EH (cell line): ENCODE measurements at places on chromosomes 12 and 14.

DNA sequence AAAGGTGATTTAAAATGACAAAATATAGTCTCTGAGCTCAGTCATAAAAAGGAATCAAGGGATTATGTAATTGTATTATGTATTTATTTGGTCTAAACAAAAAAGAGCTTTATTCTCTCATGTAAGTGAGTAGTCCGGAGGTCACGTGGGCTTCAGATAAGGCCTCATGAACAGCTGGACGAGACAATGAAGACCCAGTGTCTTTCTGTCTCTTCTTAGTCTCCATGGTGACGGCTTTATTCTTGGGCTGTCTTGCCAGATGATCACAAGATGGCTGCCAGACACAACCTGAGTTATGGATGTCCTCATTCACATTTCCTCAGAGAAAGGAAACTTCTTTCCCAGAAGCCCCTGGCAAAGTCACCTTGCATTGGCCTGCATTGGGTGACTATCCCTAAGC lies 98.6 kb downstream of the ARF6 start:
- no peak for DNase-seq

DNA sequence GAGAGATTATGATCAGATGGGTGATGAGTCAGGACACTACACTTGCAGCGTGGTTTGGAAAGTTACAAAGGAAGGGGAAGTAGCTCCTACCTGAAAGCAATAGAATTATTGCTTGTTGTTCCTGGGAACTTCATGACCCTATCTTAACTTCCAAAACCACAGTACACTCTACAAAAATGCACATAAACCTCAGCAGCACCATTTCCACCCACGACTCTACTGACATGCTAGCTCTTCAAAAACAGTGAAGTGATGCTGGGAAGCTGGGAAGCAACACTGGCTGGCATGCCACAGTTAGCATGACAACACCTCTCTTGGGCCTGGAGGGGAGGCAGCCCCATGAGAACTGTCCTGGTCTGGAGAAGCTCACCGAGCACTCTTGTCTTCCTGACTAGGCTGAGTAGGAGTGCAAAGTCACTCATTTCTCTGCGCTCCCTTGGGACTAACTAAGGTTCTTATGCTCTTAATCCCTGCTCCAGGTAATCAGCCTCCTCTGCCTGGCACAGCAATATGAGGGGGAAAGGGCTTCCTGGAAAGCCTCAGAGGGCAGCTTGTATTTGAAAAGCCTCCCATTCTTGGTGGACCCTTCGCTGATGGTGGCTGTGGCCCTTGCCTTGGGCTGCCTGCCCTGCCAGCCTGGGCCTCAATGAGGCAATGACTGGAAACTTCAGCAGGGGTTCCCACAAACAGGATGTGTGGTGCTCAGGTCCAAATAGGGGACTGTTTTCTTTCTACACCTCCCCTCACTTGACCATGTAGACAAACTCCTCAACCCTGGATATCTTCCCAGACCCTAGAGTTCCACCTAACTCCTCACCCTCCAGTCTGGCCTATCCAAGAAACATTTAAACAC lies 1.2 kb downstream of the KRT3 start:
- peak; percentile 62 for DNase-seq

DNA sequence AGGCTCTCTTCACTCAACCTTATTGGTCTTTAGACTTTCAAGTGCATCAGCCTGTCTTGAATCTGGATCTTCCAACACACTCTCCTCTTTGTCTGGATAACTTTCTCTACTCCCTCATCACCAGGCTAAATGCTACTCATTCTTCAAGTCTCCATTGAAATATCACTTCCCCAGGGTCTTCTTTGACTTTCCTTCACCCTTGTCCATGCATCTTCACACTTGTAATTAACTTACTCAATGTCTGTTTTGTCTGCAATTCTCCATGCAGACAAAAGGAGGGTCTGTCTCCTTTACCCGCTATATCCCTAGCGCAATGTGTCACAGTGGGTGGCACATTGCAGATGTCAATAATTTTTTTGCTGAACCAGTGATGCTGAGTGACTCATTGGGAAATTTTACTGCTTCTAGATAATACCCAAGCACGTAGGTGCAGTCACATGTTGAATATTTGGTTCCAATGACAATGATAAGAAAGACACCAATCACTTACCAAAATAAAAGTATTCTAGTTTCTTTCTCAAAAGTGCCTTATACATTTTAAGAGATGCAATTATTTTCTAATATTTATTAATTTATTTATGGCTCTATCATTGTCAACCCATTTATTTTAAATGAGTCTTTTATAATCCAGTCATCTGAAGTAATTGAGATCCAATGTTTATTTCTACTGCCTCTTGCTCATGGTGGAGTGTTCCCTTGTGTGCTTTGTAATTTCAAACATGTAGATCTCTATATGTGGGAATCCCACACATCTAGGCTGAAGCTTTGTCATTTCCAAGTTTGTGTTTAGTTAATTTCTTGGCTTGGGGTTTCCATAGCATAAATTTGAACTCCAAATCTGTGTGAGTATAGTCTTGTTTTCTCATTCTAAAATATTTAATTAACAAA lies 21.7 kb upstream of the RFC5 start:
- DNase-seq = no peak

DNA sequence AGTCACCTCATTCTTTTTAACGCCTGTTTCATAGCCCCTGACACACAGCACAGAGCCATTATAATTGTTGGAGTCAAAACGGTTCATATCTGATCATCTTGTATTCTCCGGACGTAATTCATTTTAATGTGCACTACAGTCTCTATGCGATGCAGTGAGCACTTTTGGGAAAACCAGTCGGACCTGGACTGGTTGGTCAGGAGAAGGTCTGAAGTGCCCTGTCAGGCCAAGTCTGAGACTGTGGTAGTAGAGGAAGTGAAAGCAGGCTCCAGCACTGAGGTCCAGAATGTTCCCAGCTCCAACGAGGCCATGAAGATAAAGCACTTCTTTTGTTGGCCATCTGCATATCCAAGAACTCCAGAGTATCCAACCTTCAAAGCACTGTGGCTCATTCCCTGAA lies 117.1 kb upstream of the NCOR2 start:
- DNase-seq = peak; percentile 32

GRCh38 chr12:19833775-19834501 lies 394.6 kb downstream of the AEBP2 start:
- peak; percentile 44 for DNase-seq

DNA sequence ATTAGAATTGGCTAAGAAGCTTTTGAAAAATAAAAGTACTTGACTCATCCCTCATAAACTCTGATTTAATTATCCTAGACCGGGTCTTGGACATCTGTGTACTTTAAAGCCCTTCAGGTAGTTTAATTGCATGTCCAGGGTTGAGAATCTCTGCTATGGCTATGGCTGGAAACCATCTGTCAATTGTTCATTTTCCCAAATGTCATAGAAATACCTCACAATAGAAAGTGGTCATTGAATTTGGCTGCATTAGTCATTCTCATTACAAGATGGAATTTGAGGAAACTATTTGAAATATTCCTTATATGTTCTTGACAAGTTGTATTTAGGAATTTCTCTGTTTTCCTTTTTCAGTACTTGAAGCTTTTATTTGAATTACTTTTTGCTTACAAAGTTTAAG lies 111.3 kb downstream of the TSHR start:
- peak; percentile 21 for DNase-seq

DNA sequence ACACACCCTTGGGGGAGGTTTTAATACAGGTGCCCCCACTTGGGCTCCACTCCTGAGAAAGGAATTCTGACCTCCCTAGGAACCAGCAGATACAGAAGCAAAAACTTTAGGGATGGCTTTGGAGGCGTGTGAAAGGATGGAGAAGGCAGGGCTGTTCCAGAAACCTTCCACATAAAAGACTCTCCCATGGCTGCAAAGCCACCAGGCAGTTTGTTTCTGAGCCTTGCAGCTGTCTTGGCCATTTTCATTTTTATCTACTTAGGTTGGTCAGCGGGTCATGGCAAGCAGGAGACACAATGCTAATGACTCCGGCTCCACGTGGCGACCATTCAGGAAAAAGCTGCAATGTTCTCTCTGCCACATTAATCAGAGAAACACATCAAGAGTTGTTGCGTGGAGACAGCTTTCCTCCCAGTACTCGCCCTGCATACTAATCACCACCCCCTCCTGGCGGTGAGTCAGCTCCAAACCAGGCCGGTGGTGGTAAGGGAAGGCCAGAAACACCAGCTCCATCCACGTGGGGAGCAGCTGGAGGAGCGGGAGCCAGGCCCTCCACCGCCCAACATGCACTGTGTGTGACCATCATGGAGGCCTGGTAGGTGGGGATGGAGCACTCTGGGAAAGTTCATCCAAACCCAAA lies 30.9 kb upstream of the IRF2BPL start:
- peak; percentile 95 for DNase-seq

- DNase-seq = no peak
Measured at GRCh38 chr12:96255077-96255476, 60.9 kb downstream of the ELK3 start.

DNA sequence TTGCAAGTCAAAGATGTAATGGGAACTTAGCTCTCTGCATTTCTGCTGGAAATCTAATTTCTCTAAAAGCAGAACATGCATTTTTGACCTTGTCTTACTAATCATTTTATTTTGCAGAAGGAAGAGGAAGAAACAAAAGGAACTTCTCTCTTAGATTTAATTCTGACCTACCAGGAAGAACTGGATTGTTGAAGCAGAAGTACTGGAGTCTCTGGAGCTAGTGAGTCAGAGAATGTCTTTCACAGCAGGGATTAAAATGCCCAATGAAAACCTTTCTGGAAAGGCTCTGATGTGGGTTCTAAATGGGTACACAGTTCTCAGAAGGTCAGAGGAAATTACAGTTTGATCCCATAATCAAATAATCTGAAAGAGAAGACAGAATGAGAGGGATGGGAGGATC lies 70.8 kb upstream of the GNG2 start:
- DNase-seq = no peak

DNA sequence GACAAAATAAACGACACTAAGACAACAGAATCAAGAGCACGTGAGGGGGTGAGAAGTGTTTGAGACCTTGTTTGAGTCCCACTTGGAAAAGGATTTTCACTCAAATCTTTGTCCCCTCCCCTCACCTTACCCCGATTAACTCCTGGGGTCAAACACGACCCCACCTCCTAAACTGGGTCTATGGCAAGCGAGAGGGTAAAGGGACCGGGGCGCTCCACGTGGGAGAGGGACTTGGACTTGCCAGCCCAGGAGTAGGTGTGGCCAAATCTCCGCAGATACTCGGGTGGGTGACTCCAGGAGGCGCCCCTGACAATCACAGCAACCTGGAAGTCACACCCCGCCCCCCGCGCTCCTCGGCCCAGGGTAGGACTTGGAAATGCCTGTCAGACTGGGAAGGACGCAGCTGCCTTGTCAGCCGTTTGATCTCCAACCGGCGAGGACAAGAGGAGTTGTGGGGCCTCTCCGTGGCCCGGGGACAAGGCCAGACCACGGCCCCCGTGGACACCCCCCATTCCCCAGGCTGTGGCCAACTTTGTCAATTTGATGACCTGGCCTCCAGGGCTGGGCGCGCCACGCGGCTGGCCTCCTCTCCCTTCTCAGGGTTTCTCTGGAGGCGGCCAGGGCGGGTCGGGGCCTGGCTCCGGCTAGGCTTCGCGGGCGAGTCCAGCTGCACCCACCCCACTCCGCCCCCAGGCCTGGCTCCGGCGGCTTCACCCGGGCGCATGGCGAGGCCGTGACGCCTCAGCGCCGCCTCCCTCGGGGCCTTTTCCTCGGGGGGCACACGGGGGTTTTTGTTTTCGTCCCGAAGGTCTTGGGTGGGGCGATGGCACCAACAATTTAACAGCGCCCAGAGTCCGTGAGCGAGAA lies 1.1 kb upstream of the BCL11B start:
- peak; percentile 3 for DNase-seq

- DNase-seq = no peak
Measured at GRCh38 chr12:10668526-10668925, 5.3 kb downstream of the STYK1 start.

DNA sequence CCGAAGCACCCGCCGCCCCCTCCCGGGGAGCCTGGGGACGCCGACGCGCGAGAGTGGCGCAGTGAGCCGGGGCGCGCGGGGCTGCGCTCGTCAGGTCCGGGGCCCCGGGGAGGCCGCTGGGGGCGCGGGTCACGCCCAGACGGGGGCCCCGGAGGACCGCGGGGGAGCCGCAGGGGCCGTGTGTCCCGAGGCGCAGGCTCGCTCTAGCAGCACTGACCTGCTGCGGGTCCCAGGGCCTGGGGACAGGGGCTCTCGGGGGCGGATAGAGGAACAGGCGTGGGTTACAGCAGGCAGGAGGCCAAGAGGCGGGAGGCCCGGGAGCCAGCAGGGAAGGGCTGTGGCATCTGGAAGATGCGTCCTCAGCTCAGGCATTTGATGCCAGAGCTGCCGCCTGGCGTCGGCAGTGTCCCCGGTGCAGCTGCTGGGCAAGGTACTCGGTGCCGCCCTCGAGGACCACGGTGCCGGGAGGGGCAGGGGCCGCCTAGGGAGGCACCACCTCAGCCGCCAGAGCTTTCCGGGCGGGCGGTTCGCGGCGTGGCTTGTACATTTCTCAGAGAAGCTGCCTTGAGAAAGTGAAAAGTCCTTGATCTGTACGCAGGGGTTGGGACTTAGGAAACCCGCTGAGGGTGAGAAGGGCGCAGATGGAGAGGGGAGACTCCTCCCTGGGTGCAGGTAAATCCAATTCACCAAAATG lies 1.2 kb downstream of the WNT5B start:
- peak; percentile 60 for DNase-seq

DNA sequence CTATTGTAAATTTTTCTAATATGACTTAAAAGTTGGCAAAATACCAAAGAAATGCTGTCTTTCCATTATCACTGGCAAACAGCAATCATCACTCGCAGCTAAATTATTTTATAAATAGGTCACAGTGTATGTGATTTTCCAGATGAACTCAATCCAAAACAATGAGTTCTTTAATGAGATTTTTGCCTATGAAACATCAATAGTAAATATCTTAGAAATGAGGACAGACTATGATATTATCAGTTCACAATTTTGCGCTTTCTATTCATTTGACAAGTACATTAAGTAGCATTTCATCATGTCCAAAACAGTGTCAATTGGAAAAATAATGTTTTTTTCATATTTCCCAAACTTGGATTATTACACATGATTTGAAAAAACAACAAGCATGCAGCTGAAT lies 65.7 kb downstream of the PIK3C2G start:
- DNase-seq = no peak
